ENCODE measurements at places on chromosomes 4 and X.

- DNase-seq: no peak
These were observed 71.0 kb upstream of the UGT8 start for GRCh38 chr4:114527637-114528036.

- no peak for DNase-seq
These were observed 958.0 kb downstream of the STPG2 start for GRCh38 chr4:97185233-97185632.

- DNase-seq: no peak
These were observed 25.3 kb upstream of the S100P start for GRCh38 chr4:6668391-6668790.

DNA sequence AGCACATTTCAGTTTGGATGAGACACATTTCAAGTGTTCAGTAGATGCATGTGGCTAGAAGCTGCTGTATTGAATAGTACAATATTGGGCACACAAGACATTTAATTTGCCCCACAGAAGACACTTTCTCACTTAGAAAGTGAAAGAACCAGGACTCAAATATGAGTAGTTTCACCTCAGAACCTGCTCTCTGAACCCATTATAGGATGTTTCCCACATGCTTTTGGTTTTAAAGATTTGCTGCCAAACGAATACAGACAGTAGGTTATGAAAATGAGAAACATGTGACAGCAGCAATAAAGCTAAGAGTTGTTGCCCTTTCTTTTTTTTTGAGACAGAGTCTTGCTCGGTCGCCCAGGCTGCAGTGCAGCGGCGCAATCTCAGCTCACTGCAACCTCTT lies 32.3 kb downstream of the C4orf54 start:
- no peak for DNase-seq

Data from tibial artery (tissue), 4 donors.